ENCODE measurements at places on chromosomes 3 and 15.

GRCh38 chr3:9408546-9408945 lies 11.1 kb downstream of the SETD5 start:
- DNase-seq, result no peak

- DNase-seq, result no peak
Measured at GRCh38 chr15:58314593-58315216, 117.1 kb upstream of the LIPC start.

DNA sequence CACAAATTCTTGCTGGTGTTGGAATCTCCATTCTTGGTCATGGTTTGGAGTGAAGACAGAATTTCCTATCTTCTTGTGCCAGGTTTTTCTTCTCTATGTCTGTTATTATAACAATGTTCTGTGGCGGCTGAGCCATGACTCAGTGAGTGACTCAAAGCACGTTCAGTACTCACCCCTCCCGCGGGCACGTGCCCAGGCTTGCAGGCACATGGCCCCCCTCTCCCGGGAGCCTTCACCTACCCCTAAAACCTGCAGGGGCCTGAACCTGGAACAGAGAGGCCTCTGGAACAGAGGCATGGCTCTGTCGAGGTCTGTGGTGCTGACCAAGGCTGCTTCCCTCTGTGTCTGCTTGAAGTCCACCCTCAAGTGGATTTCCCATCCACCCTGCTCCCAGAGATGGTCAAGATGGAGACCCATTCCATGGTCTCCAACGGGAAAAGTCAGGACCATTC lies 27.6 kb downstream of the PLXNB1 start:
- DNase-seq, result peak; percentile 97

DNA sequence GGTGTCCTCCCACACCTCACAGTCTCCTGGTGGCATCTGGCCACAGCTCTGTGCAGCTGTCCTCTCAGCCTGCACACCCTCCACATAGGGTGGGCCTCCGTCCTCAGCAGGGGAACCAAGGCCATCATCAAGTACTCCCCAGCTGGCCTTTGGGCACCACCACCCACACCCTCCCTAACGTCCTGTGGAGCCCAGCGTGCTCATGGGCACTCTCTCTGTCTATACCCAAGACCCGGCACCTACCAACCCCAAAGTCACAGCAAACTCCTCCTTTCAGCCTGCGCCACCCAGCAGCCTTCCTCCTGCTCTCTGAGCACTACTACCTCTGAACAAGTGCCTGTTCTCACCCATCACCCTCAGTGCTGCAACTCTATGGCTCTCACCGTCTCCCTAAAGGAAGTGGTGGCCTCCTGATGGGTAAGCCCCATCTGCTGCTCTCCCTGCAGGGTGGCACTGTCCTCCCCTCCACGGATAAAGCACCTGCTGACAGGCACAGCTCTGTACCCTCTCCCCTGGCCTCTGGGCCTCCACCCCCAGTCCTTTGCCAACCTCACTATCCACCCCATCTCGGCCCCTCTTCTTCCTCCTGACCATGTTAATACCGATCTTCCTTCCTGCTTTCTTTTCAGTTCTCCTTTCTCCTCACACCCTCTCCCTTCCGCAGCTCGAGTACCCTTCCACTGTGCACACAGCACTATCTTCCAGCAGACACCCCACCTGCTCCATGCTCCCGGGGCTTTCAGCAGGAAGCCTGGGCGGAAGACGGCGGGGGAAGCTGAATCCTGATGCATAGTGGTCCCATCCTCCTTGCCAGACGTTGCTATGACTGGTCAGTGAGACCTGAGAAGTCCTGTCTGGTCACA lies 31.5 kb downstream of the SLC41A3 start:
- no peak for DNase-seq

DNA sequence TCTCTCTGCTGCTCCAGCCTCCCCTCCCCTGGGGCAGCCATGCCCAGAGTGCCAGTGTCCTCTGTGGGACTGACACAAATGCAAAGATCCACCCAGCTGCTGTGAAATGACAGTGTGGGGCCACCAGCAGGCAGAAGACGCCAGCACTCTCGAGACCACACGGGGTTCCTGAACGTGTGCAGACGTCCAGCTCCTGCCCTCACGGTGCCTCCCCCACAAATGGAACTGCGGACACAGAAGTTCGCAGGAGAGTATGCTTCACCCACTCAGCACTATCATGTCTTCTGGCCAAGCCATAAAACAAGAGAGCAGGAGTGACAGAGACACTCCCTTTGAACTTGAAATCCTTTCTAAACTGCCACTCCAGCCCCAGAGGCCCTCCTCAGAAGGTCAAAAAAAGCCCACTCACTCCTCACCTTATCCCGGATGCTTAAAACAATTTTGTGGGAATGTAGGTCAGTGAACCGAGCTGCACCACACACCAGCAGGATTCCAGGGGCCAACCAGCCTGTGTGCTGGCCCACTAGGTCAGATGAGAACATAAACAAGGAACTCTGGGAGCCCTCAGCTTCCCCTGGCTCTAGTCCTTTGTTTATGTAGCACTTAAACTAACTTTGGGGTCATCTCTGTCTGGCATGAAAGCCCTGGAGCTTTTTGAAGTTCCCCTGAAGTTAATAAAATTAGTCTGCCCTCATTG lies 112.6 kb downstream of the DNAJB8 start:
- DNase-seq, result peak; percentile 63

DNA sequence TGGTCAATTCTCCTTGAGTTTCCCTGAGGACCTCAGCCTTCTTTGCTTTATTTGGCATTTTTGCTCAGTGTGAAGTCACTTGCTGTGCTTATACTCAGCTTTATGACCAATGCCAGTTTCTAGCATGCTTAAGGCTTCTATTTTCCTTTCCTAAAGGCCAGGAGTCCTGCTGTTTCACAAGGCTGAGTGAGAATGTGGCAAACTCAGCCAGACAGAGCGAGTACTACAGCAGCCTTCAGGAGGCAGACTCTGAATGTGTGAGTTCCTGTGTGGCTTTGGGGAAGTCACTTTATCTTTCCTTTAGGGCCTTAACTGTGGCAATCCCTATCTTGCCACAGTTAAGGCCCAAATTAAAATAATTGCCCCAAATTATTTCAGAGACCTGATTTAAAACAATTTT lies 213.2 kb upstream of the MRPL3 start:
- DNase-seq, result no peak

- no peak for DNase-seq
Measured at GRCh38 chr15:59366333-59367021, 6.2 kb downstream of the MYO1E start.

DNA sequence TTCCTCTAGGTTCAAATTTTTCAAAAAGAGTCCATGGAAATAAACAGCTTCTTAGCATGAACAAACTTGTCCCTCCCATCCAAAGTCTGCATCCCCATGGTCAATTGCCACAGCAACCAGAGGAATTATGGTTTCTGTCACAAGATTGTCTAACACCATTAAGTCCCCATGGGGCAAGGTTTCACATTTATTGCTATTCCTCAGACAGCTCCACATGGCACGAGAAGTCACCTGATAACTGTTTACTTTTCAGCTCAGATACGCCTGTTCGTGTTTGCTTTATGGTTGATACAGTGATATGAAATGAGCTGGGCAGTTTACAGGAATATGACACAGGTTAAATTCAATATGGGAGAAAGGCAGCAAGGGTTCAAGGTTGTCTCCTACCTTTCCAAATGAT lies 37.9 kb upstream of the MUC13 start:
- no peak for DNase-seq

GRCh38 chr3:194861375-194861774 lies 175.7 kb downstream of the FAM43A start:
- no peak for DNase-seq

GRCh38 chr15:33476908-33477307 lies 166.1 kb downstream of the RYR3 start:
- no peak for DNase-seq

GRCh38 chr15:60396100-60396499 lies 1.7 kb downstream of the ANXA2 start:
- no peak for DNase-seq

GRCh38 chr3:15205934-15206661 lies at the start of gene CAPN7:
Gene CAPN7 (plus strand): TSS chr3:15206246. CDS start chr3:15206496, 250 bp downstream.
- DNase-seq, result peak; percentile 96

DNA sequence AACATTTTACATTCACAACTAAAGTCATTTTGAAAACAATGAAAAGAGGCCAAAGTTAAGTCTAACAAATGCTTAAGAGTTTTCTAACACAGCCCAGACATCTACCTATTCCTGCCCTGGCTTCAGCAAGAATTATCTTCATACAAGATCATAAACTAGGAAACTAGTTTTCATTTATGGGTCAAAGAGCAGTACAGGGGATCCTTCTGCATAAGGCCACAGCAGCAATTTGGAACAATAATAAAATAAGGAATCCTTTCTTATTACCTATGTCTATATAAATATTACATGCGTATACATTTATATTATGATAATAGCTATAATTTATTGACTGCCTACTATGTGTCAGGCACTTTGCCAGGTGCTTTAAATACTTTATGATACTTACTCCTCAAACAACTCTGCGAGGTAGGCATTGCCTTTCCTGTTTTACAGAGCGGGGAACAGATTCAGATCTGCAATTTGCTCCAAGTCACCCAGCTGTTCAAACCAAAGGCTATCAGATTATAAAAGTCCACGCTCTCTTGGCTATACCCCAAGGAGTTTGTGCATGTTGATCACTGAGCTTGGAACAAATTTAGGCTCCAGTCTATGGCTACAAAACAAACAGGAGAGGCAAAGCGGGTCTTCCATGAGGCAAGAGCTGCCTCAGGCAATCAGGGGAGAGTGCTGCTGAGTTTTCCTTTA lies 196.4 kb downstream of the RORA start:
- no peak for DNase-seq

- no peak for DNase-seq
Measured at GRCh38 chr3:138401834-138402233, 32.6 kb upstream of the ESYT3 start.

DNA sequence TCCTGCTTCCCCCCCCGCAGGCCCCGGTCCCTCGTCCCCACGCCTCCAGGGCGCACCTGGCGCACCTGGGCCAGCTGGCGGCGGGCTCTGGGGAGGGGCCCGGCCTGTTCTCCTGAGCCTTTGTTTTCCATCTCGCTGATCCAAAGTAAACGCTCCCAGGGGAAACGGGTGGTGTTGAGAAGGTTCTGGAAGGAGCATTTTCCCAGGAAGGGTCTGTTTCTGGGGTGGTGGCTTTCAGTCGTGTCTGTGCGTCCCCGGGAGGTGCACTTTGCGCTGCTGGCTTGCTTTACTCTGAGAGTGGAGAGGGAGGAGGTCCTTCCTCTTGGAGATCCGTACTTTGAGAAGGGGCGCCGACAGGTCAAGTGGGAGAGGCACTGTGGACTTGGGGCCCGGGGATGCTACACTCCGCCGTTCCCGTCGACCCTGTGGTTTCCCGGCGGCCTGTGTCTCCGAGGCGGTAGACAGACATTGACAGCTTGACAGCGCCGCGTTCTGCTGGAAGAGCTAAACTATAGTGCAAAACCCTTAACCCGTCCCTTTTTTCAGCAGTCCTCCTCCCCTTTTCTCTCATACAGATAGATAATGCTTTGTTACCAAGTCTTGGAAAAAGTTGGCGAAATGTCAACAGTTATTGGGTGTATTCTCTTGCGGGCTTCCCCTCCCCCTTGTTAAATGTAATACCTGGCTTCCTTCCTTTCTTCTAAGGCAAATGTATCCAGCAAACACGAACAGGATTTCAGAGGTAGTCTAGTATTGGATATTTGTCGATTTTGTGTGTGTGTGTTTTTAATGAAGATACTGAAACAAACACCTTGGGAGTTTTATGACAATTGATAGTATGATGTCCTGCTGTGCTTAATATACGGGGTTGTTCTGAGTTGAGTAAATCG lies 6.5 kb downstream of the TPM1 start:
- DNase-seq, result peak; percentile 68

DNA sequence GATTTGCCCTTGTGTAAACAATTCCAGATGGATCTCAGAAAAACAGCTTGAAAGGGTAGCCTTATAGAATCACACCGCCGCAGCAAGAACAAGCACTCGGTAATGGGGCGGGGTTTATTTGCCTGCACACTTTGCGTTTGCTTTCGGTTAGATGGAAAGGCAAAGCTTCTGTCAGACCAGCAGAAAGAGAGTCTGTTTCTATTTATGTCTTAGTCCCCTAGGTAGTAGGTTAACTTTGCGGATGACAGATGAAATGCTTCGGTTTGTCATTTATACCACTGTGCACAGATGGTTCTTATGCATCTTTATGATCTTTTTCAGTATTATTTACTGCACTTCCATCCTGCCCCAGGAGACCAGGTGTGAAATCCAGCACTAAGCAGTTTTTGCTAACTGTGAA lies 62.2 kb downstream of the PYDC2 start:
- no peak for DNase-seq

GRCh38 chr15:63763476-63764123 lies 70.1 kb downstream of the HERC1 start:
- no peak for DNase-seq

GRCh38 chr3:49901366-49902339 lies 2.0 kb downstream of the MST1R start:
- no peak for DNase-seq

GRCh38 chr15:52772766-52773165 lies 17.4 kb downstream of the ONECUT1 start:
- DNase-seq, result no peak

DNA sequence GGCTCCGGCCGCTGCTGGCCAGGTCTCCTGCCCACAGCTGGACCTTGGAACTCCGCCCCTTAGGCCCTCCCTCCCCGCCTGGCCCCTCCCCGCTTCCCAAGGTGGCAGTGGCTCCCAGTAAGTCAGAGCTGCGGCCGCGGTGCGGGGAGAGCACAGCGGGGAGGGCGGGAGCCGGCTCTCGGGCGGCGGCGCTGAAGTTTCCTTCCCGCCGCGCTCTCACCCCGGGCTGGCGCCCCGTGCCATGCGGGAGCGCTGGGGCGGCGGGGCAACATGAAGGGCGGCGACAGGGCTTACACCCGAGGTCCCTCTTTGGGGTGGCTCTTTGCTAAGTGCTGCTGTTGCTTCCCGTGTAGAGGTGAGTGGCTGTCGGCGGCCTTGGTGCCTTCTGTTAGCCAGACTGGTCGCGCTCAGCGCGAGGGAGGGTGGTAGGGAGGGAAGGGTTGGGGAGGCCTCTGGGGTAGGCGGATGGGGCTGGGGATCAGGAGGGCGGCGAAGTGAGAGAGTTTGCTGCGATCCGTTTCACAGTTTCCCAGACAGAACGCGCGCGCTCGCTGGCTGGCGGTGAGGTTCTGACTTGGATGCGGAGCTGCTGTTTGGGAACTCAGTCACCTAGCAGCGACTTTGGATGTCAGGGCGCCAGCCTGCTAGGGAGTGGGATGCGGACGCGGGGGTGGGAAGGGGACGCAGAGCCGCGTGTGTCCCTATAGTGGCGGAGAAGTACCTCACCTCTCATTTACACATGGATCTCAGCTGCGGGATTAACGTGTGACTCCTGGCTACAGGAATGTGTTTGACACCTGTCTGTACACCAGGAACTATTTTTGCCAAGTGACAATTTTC lies 145.5 kb upstream of the UMPS start:
- peak; percentile 83 for DNase-seq

Data from aorta (tissue), 5 donors.